CD4-positive, CD25-positive, alpha-beta regulatory T cell (primary cell): ENCODE measurements at places on chromosomes 6 and 20. TPM values are rescaled to one million over a fixed set of nuclear protein-coding genes. Genes with fewer than 3 reads are reported as not detected.

DNA sequence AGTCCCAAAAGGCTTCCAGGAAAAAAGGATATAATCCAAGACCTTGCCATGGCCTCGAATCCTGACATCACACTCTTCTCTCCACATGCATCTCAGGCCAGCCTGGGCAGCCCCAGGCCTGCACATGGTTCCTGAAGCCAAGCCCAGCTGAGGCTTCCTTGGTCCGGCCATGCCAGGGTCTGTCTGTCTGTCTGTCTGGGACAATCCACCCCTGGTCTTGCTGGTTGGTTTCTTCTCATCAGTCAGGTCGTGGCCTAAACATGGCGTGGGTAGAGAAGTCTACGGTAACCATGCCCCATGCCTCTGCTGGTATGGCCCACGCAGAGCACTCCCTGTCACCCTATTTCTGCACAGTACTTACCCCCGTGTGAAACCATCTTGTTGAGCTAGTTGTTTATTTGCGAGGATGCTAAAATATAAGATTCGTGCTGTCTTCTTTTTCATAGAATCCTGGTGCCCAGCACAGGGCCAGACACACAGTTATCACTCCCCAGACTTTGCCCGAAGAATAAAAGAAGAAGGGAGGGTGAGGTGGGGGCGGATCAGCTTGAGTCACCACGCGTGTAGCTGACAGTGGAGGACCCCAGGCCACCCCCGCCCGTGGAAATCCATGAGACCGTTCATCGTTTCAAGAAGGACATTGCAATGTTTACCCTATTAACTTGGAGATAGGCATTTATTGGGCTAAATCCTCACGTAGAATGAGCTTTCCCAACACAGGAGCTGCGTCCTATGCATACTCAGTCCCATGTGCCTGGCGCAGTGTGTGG is 107.2 kb downstream of the RNASET2 start:
- no peaks in the 10 kb centered on the region for H3K4me1 ChIP-seq
- no peaks in the 10 kb centered on the region for H3K27me3 ChIP-seq
- no peak for DNase-seq
- no peaks in the 10 kb centered on the region for H3K36me3 ChIP-seq
- H3K4me3 ChIP-seq = no peak overlapping the region
- H3K27ac ChIP-seq = no peak overlapping the region

DNA sequence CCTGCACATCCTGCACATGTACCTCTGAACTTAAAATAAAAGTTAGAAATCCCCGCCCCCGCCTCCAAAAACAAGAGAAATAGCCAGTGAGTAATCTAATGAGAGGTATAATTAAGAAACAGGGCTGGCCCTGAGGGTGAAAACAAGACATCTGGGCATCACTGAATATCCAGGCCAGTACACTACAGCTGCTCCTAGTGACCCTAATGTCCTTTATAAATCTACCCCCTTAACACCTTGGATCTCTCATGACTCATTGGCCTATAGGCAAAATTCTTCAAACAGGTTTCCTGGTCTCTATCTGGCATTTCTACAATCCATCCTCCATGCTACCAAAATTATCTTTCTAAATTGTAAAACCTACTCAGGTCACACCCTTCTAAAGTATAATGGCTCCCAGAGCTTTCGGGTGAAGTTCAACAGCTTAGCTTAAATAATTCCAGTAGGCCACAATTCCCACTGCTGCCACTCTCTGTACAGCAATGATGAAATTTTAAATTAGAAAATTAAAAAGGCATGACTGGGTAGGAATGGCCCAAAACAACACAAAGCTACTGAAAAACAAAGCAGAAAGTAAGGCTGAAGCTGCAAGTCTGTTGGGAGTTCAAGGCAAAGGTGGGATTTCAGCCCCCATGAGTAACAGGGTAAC is 260.9 kb downstream of the GMDS start:
- DNase-seq = no peak
- no peaks in the 10 kb centered on the region for H3K4me1 ChIP-seq
- H3K27me3 ChIP-seq = no peaks in the 10 kb centered on the region
- H3K27ac ChIP-seq = no peak overlapping the region
- no peak overlapping the region for H3K4me3 ChIP-seq
- no peaks in the 10 kb centered on the region for H3K36me3 ChIP-seq

GRCh38 chr6:109082188-109082577 is 12.5 kb downstream of the SESN1 start:
- peaks cover 2% of the 10 kb centered on the region for H3K36me3 ChIP-seq
- no peak overlapping the region for H3K4me3 ChIP-seq
- H3K27me3 ChIP-seq = no peaks in the 10 kb centered on the region
- DNase-seq = no peak
- H3K4me1 ChIP-seq = no peaks in the 10 kb centered on the region

GRCh38 chr6:150753371-150754064 is 112.0 kb upstream of the MTHFD1L start:
- H3K36me3 ChIP-seq = no peaks in the 10 kb centered on the region
- no peak overlapping the region for H3K4me3 ChIP-seq
- H3K27me3 ChIP-seq = no peaks in the 10 kb centered on the region
- H3K27ac ChIP-seq = no peak overlapping the region

DNA sequence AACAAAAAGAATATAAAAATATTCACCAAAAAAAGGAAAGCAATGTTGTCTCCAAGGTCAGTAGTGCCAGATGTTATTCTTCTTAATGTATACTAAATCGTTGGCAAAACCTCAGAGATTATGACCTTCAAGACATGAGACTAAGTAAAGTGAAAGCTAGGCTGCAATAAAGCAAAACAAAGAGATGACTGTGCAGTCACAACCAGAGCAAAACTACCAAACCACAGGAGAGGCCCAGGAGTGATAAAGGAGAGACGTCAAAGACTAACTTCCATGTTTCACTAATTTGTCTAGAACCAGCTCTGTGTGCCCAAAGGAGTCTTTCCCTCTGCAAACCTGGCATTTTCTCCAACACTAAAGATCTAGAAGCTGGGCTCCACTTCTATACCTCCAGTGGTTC is 155.9 kb upstream of the POU3F2 start:
- no peak overlapping the region for H3K4me3 ChIP-seq
- H3K27ac ChIP-seq = no peak overlapping the region
- no peak for DNase-seq

DNA sequence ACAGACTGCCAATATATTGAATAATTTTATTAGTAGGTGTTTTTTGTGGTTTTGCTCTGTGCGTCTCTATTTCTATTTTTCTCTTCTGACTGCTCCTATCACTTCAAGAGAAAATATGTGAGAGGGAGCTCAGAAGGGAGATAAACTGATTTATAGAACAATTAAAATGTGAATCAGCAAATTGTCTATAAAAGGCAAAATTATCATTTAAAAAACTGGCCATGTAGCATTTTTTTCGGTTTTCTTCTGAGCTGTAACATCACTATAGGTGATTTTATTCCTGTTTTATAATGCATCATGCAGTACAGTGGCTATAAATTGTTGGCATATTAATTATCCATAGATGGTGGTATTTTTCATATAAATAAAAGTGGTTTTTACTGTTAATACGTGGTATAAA is 416.5 kb downstream of the DOK5 start:
- no peak overlapping the region for H3K27ac ChIP-seq
- DNase-seq = no peak
- H3K27me3 ChIP-seq = no peaks in the 10 kb centered on the region
- no peak overlapping the region for H3K4me3 ChIP-seq
- H3K4me1 ChIP-seq = no peaks in the 10 kb centered on the region

DNA sequence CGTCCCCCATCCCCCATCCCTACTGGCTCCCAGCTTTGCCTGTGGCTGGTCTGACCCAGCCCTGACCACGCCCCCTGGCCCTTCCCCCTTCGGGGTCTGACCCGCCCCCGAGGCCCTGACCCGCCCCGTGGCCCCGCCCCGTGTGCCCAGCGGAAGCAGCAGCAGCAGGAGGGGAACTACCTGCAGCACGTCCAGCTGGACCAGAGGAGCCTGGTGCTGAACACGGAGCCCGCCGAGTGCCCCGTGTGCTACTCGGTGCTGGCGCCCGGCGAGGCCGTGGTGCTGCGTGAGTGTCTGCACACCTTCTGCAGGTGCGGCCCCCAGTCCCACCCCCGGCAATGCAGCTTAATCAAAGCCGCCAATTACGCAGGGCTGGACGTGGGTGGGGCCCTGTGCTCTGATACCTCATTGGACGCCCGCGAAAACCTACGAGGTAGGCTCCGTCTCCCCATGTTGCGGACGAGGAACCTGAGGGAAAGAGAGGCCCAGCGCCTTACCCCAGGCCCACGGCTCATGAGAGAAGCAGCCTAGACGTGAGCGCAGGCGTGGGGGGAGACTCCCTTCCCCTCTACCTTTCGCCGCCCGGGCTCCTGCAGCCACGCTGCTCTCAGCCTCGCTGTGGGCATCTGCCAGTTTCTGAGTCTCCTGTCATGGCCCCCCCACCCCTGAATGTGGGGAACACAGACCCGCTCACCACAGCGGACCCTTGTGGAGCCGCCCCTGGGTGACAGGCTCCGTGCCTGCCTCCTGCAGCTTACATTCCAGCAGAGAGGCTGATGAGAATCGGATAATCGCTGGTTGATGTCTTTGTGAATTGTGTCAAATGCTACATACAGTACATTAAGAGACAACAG is 12.8 kb downstream of the RBCK1 start:
- H3K27me3 ChIP-seq = no peaks in the 10 kb centered on the region
- no peak overlapping the region for H3K4me3 ChIP-seq
- H3K27ac ChIP-seq = no peak overlapping the region
- H3K36me3 ChIP-seq = peaks cover 53% of the 10 kb centered on the region

DNA sequence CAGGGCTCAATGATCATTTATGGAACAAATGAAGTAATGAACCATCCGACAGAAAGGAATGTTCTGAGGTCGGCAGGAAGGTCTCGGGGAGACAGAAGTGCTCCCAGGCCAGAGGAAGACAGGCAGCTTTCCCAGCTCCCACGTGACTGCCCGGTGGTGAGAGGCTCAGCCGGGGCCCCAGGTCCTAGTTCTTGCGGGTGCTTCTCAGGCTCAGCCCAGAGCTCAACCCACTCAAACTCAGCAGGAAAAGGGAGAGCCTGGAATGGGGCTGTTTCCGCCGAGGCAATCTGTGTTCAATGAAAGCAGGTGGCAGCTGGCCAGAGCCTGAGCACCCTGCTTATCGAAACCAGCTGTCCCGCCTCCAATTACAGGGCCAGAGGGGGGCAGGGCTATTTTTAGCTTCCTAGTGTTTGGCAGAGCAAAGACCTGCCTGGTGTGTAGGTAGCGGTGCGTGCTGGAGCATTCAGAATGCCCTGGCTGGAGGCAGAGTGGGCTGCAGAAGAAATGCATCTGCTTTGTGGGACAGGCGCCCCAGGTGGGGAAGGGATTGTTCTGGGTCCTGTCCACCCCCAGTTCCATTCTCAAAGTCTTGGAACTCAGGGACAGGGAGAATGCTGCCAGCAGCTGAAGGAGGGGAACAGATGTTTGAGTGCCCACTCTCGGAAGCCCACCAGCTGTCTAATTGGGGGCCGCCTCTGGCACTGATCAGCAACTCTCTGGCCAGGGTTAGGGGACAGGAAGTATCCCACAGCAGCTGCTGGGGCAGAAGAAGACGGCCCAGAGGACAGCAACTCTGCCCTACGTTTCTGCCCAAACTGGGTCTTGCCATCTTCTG is 145.1 kb downstream of the PREX1 start:
- H3K27me3 ChIP-seq = no peaks in the 10 kb centered on the region
- peaks cover 99% of the 10 kb centered on the region for H3K36me3 ChIP-seq
- H3K4me3 ChIP-seq = no peak overlapping the region
- DNase-seq = no peak

DNA sequence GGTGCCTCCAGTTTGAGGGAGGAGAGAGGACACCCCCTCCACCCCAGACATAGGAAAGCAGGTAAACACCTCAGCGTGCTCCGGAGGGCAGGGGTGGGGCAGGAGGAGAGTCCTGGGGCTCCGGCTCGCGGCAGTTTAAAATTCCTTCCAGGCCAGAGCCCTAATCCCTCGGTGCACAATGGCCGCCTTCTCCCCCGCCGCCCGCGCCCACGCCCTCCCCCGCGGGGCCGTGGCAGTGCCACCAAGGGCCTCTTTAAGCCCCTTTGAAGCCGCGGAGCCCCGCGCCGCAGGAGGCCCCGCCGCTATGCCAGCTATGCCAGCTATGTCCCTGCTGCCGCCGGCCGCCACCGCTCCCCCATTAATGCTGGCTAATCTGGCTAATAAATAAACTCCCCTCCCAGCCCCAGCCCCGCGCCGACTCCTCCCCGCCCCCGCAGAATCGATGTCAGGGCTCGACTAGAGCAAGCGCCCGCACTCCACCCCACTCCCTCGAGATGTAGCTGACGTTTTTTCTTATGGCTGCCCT is 125.1 kb downstream of the MRPL14 start:
- no peak overlapping the region for H3K27ac ChIP-seq
- no peak for DNase-seq
- no peaks in the 10 kb centered on the region for H3K36me3 ChIP-seq
- no peak overlapping the region for H3K4me3 ChIP-seq
- peaks cover 9% of the 10 kb centered on the region for H3K27me3 ChIP-seq

- no peaks in the 10 kb centered on the region for H3K4me1 ChIP-seq
- H3K27ac ChIP-seq = no peak overlapping the region
- no peak for DNase-seq
- H3K27me3 ChIP-seq = no peaks in the 10 kb centered on the region
- no peak overlapping the region for H3K4me3 ChIP-seq
These were observed 147.8 kb downstream of the MACROD2 start for GRCh38 chr20:14142964-14143627.

DNA sequence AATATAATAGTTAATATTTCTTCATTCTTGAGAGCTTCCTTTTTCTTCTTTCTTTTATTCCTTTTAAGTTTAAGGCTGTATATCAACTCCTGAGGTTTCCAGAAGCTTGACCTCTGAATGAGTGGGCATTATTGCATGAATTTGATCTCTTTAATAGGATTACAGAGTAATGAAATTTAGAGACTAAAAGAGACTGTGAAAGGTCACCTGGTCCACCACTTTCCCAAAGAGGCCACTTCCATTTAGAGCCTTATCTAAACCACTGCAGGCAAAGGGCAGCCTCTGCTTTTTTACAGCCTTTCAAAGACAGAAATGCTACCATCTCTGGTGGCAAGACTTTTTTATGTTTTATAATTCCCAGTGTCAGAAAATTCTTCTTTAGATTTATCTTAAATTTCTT is 215.3 kb upstream of the HS3ST5 start:
- no peaks in the 10 kb centered on the region for H3K36me3 ChIP-seq
- H3K4me3 ChIP-seq = no peak overlapping the region
- H3K27ac ChIP-seq = no peak overlapping the region
- no peak for DNase-seq
- H3K27me3 ChIP-seq = no peaks in the 10 kb centered on the region
- no peaks in the 10 kb centered on the region for H3K4me1 ChIP-seq

- no peak for DNase-seq
- no peak overlapping the region for H3K27ac ChIP-seq
- H3K4me1 ChIP-seq = peaks cover 20% of the 10 kb centered on the region
- H3K36me3 ChIP-seq = peaks cover 86% of the 10 kb centered on the region
- no peak overlapping the region for H3K4me3 ChIP-seq
These were observed 45.6 kb downstream of the STK38 start for GRCh38 chr6:36501686-36502085.

ADGRF4 gene
- polyA plus RNA-seq = not detected

ADTRP gene
- polyA plus RNA-seq = 41.7 TPM

PSMB9 gene
- polyA plus RNA-seq = 896 TPM

NKAIN2 gene
- polyA plus RNA-seq = not detected

ZNF391 gene
- 1.5 TPM for polyA plus RNA-seq

HLA-DRB1 gene
- 287 TPM for polyA plus RNA-seq

GMEB2 gene
- polyA plus RNA-seq = 8.3 TPM

FAM162B gene
- polyA plus RNA-seq = not detected

RBM38 gene
- polyA plus RNA-seq = 126 TPM
